ENCODE measurements at places on chromosomes 2 and 18. TPM values are rescaled to one million over a fixed set of nuclear protein-coding genes. Genes with fewer than 3 reads are reported as not detected.

DNA sequence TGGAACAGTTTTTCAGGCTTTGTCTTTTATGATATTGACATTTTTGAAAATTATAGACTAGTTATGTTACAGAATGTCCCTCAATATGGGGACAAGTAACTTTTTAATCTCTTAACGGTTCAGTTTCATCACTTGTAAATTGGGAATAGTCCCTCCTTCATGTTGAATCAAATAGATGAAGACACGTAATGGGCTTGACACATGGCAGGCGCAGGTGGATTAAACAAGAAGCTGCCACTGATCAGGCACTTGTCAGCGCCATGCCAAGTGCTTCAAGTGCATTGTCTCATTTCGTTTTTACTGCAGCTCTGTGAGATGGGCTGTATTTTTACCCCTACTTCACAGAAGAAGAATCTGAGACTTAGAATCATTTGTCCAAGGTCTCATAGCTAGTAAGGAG is 9.5 kb upstream of the SMAD4 start:
- no peak for DNase-seq

GRCh38 chr2:14756122-14756541 is 123.6 kb downstream of the LRATD1 start:
- DNase-seq, result no peak

DNA sequence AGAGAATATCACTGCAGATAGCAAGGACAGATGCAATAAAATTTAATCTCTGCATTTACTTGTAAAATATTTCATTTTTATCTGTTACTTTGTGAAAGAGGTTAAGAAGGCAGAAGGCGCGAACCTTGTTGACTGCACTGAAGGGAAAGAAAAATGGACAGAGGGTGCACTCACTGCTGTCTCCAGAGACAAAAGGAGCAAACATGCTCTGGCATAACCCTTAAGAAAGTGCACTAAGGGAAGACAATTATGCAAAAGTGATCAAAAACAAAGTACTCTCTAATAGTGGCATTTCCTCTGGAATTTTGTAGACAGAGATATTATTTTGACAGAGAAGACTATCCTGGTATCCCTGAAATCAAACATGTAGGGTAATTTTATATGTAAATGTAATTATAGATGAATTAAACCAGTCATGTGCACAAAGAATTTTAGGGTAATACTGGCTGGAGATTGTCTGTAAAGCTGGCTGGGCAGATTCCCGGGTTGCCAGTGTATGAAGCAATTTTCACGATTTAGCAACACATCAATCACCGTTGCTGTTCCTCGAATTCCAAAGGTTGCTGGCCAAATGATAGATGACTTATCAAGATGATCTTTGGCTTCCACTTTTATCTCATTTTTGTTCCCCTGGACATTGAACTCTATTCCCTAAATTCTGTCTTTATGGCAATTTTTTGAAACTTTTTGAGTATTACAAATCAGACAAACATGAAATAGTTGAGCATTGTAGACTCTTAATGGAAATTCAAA is 1176.9 kb downstream of the SUCLG1 start:
- no peak for DNase-seq

DNA sequence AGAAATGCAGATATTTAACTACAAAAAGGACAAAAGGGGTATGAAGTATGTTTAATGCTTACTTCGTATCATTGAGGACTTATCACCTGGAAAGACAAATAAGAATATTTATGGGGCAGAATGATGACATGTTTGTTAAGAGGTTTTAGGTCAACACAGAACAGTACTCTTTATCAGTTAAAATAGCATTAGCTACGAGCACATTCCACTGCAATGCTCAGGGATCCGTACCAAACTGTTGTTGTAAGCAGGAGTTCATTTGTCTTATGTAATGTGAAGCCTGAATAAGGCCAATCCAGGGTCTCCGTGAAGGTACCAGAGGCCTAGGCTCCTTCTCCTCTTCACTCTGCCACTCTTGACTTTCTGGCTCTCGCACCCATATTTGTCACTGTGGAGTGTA is 465.7 kb upstream of the NRP2 start:
- DNase-seq, result no peak

DNA sequence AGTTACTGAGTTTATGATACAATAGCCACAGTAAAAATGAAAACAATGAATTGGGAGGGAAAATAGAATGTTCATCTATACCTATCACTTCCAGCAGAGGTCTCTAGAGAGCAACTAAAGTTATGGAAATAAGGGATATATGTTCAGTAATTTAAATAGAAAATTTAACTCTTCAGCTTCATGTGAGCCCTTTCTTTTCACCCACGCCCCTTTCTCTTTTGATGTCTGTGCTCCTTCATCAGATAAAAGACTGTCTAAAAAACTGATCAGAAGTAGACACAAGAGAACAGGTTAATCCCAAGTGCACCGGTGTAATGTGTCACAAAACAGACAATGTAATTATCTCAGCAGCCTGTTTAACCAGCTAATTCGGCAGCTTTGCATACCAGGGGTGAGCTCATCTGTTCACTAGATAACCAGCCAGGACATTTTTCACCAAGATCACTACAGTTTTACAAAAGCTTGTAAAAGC is 238.5 kb upstream of the ERBB4 start:
- no peak for DNase-seq

DNA sequence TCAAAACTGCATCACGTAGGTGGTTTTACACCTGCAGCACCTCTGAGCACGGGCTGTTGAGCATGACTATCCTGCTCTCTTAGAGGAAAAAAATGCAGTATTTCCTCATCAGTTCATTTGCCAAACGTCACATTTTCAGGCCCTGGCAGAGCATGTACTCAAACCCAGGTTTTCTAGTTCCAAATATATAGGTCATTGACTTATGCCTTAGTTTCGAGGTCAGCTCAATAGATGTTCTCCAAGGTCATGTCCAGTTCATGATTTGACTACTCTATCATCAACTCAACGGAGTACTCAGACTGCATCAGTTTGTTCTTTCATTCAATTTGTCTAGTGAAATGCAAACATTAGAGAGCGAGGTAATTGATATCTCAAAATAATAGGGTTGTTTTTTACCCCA is 39.3 kb upstream of the STAT1 start:
- DNase-seq, result no peak

- no peak for DNase-seq
Observed at GRCh38 chr2:50641633-50642032, 390.3 kb downstream of the NRXN1 start.

DNA sequence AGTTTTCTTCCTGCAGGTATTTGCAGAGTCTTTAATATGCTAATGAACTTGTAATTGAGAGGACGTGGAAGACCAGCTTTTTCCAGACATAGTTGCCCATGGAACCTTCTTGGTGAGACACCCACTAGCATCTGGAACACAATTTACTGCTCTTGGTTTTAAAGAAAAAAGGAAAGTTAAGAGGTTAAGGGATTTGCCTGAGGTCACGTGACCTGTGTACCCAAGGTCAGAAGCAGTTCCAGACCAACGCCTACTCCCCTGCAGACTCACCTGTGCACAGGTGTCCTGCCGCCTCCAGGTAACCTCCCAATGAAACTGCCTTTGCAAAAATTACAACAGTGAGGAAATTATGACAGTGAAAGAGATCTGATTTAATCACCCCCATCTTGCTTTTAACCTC is 172.7 kb downstream of the ANAPC1 start:
- DNase-seq, result no peak

- DNase-seq, result no peak
Observed at GRCh38 chr2:207879536-207879935, 109.8 kb upstream of the FZD5 start.

DNA sequence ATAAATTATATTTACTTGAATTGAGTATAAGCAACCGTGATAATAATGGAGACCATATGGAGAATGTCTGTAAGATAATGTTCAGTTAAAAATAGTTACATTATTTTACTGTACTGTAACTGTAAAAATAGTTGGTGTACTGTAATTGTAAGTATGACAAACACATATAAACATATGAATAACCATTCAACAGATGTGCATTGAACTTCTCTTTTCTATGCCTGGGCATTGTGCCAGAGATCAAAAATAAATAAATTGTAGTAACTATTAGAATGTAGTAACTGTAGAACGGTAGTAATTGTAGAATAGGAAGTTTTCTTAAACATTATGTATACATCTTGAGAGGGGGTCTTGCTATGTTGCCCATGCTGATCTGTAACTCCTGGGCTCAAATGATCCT is 287.4 kb upstream of the EPAS1 start:
- DNase-seq, result no peak

- DNase-seq, result no peak
Observed at GRCh38 chr18:62088156-62088555, 98.7 kb downstream of the PIGN start.

DNA sequence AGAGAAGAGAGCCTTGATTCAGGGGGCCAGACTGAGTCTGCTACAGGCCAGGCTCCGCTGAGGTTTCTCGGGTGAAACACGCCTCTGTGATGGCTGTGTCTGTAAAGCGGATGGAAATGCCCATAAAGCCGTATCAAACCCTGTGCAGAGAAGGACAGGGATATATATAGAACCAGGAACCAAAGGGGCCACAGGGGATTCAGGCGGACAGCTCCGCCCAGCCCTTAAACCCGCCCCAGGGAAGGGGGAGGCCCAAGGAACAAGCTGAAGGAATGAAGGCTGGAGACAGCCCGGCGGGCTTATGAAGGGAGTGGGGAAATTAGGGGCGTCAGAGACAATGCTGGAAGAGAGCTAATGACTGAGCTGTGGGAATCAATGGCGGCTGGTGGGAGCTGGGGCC is 42.1 kb downstream of the NHEJ1 start:
- no peak for DNase-seq

DNA sequence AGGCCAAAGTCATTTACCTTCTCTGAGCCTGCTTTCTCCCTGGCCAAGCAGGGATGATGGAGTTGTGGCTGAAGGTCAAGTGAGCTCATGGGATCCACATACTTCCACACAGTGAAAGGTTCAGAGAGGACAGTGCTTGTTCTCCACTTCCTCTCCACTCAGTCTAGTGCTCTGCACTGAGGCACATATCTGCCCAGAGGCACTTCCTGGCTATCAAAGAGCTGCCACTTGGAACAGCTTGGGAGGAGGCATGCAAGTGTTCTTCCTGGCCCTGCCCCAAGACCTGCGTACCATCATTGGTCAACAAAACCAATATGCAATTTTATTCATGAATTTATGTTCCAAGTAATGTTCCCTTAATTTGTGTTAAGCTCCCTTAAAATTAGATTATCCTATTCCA is 71.9 kb downstream of the RNF152 start:
- DNase-seq, result no peak

DNA sequence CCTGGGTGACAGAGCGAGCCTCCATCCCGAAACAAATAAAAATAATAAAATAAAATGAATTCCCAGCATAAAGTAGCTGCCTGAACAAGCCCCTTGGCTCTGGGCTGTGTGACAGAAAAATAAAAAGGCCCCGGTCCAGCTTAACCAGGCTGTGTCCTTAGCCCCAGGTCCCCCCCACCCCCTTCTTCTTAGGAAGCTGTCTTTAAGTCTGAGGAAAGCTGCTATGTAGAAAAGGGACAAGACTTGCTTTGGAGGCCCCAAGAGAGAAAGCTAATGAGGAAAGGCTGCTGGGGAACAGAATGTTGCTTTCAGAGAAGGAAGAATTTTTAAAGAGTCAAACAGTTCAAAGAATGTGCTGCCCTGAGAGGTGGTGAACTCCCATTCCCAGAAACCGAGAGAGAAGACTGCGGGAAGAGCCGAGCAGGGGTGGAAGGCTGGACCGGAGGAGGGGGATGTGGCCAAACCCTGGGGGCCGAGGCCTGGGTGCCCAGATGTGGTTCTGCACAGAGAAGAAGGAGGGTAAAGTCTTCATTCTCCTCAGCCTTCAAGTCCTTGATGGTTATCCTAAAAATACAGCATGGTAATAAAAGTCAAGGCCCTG is 61.9 kb downstream of the CENPO start:
- DNase-seq, result no peak

DNA sequence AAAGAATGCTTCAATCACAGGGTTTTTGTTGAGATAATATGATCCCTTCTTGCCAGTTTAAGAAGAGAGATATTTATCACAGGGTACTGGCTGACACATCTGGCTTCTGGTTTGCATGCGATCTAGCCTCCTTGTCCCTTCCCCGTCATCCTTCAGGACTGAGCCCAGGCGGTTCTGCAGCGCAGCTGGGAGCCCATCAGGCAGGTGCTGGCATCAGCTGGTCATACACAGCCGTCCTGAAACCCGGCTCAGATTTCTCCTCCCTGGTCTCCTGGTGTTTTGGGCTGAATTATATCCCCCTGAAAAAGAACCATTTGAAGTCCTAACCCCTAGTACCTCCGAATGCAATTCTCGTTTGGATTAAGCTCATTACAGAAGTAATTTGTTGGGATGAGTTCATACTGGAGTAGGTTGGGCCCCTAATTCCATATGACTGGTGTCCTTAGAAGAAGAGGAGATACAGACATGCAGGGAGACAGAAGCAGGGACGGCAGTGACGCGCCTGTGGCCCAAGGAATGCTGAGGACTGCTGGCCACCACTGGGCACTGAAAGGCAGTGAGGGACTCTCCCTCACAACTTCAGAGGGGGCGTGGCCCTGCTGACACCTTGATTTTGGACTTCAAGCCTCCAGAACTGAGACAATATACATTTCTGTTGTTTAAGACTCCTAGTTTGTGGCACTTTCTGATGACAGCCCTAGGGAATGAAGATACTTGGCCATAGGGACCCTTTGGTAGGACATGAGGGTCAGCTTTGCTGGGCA is 83.9 kb upstream of the ODC1 start:
- DNase-seq, result no peak

DNA sequence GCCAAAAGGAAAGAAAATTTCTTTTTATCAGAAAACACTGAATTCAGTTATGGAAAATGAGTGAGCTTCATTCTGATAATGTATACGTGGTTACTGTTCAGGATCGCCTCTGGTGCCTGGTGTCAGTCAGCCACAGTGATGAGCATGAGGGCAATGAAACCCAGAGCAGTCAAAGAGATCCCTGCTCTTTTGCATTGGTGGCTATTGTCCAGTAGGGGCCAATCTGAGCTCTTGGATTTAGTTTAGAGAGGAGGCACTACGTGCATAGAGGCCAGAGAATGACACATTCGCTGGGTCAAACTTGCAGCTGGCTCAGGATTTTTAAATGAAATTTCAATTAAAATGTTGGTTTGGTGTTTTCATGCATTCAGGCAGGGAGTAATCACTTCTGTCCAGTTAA is 522.9 kb downstream of the TMEM182 start:
- DNase-seq, result no peak

- no peak for DNase-seq
Observed at GRCh38 chr2:179021258-179021657, 28.7 kb downstream of the CCDC141 start.

- no peak for DNase-seq
Observed at GRCh38 chr2:111975053-111975552, 76.7 kb downstream of the MERTK start.

- no peak for DNase-seq
Observed at GRCh38 chr2:39568116-39568515, 97.6 kb upstream of the TMEM178A start.

GRCh38 chr18:66346833-66347588 is 256.9 kb downstream of the CDH19 start:
- no peak for DNase-seq

- no peak for DNase-seq
Observed at GRCh38 chr2:218727502-218728165, 17.0 kb downstream of the TTLL4 start.

Gene PGAP1
- polyA plus RNA-seq, result 27.7 TPM

Gene POTEI
- polyA plus RNA-seq, result 0.06 TPM

Gene FOSL2
- 24.0 TPM for polyA plus RNA-seq

Gene ANKRD23
- polyA plus RNA-seq, result 3.9 TPM

Gene ZSWIM2
- not detected for polyA plus RNA-seq

Gene MC4R
- 0.15 TPM for polyA plus RNA-seq

Gene PAX3
- not detected for polyA plus RNA-seq

Gene CFC1
- polyA plus RNA-seq, result not detected

Gene BMP10
- polyA plus RNA-seq, result not detected

Gene ITPRIPL1
- polyA plus RNA-seq, result 5.3 TPM

Gene FTCDNL1
- polyA plus RNA-seq, result 1.1 TPM

Gene TMEM169
- polyA plus RNA-seq, result 14.2 TPM

Gene MYL12A
- 437 TPM for polyA plus RNA-seq

Gene FAM237A
- polyA plus RNA-seq, result not detected

All from right renal pelvis (tissue), 4 donors.